ENCODE measurements at places on chromosomes 7 and 10. TPM values are rescaled to one million over a fixed set of nuclear protein-coding genes. Genes with fewer than 3 reads are reported as not detected.

The FXYD4 gene
- total RNA-seq = not detected

The FAM237B gene
- not detected for total RNA-seq

The NYAP1 gene
- 4.2 TPM for total RNA-seq

The FAM20C gene
- total RNA-seq = 38.0 TPM

The GPR15LG gene
- total RNA-seq = not detected

Data from A549 treated with ZK216348 at 1 μM for 4 hours (cell line).